ENCODE measurements at places on chromosomes 4 and X.

- DNase-seq, result no peak
Observed at GRCh38 chr4:82694892-82695291, 103.7 kb downstream of the SCD5 start.

GRCh38 chr4:143616771-143617170, 83.7 kb downstream of the FREM3 start:
- DNase-seq, result no peak

DNA sequence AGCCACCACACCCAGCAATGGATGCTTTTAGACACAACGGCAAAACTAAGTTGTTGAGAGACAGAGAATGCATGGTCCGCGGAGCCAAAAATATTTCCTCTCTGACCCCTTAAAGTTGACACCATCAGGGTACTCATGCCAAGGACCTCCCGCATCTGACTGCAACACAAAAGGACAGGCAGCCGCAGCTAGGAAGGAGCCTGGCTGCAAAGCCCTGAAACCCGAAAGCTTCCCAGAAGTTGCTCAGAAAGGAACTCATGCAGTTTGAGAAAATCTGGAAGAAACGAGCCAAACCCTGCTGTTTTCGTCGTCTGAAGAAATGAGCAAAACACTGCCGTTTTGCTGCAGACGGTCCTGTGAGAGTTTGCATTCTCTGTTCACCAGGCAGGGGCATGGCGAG, 16.5 kb downstream of the DHRSX start:
- DNase-seq, result no peak

DNA sequence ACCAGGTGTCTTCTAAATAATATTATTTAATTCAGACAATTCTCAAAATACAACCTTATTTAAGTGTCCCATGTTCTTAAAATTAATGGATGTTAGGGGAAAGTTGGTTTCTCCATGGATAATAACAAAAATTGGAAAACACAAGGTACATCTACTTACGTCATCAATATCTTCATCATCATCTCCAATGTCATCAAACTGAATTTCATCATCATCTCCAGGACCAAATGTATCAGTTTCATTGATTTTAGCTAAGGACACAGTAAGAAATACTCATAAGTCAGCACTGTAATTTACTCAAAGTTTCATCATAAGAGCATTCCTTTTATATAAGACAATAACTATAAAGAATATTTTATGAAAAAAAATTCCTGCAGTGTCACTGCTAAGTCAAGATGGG, 11.3 kb downstream of the EIF1AX start:
- DNase-seq, result no peak

DNA sequence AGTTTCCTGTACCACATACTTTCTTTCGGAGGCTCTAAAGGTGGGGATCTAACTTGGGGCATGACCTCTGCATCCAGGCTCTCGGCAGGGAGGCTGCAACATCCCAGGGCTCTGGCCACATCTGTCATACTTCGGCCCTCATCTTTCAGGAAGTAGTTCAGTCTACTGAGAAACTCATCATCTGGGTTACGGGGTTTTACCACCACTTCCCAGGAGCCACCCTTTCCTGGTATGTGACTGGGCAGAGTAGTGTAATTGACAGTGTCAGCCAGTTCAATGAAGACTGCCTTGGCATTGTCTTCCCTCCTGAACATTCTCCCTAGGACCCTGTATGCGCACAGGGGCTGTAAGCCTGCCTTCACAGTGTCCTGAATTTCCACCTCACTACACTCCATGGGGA, 2.8 kb downstream of the PNMA5 start:
- DNase-seq, result no peak

DNA sequence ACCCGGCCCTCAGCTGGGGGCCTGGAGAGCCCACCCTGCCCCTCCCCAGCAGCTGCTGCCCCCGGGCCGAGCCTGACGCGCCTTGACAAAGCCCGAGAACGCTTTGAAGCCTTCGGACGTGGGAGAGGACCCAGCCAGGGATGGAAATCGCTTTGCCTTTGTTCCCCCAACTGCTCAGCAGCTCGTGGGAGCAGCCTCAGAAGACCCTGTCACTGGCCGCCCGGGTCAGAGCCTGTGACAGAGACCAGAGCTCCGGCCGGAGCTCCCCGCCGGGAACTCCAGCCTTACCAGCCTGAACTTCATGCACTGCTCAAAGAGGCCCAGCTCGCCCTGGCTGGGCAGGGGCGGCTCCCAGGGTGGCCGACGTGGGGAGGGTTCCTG, 2.6 kb upstream of the SLC6A8 start:
- DNase-seq, result no peak

DNA sequence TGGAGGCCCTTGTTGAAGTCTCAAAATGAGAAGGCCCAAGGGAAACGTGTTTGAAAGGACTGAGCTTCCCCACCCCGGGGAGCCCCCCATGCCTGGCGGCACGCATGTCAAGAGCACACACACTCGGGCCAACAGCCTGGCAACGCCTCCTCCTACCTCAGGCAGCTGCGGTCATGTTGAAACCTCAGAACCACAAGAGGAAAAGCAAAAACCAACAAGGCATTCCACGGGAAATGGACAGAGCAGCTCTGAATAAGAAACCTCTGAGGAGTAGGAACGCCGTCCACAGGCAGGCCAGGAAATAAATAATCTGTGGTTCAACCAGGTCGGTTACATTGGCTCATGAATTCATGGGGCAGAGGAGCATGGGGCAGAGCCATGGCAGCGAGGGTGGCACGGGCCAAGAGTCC, 95.7 kb upstream of the AFAP1 start:
- DNase-seq, result no peak

DNA sequence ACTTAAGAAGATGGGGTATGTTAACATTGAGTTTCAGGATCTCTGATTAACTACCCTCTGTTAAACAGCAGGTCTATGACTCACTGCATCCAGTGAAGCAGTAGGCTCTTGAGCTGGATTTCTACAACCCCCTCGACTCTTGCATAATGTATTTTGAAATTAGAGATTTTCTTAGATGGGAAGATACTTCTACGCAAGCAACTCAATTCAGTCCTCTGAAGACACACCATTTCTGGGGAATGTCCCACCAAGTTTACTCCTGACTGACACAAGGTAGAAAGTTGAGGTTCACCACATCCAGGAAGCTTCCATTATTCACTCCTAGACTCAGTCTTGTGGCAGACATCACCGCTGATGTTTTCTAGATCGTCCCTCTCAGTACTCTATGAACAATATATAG, 12.9 kb downstream of the PALLD start:
- no peak for DNase-seq

Data from posterior cingulate gyrus (tissue), 11 donors.